Activated CD4-positive, alpha-beta memory T cell treated with anti-CD3 and anti-CD28 coated beads, Interleukin-2, amount 10 ng/mL, durations not matched to agents 7 days and 5 days (primary cell): ENCODE measurements at places on chromosomes 16 and 17. TPM values are rescaled to one million over a fixed set of nuclear protein-coding genes. Genes with fewer than 3 reads are reported as not detected.

The NUPR1 gene
- total RNA-seq: not detected

The MRM3 gene
- total RNA-seq: 15.8 TPM

The IL34 gene
- total RNA-seq: not detected

The TEKT1 gene
- not detected for total RNA-seq

The HOXB5 gene
- not detected for total RNA-seq
